ENCODE measurements at places on chromosomes 16 and 17.

DNA sequence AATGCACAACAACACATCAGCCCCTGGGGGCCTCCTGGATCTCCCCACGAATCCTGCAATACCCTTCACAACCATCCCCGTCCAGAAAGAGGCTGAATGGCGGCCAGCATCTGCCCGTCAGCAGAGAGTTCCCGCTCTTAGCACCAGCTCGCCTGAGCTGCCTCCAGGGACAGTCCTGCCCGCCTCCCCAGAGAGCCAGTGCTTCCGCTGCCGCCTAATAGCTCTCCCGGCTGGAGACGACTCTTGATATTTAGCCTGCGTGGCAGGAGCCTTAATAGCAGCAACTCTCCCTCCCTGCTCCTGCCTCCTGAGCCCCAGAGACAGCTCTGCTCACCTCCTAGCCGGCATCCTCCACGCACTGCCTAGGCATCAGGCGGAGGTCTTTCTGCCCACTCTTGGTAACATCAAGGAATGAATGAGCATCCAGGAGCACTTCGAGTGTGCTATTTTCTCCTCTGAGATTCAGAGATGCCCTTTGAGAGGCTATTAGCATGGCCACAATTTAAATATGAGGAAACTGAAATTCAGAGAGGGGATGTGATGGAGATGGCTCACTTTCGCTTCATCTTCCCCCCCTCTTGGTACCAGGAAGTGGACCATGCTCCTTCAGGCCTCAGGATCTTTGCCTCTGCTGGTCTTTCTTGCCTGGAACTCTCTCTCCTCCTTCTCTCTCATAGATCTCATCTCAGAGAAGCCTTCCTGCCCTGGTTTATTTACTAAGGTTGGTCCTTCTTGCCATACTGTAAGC, 67.9 kb downstream of the RAI1 start:
- DNase-seq = no peak

DNA sequence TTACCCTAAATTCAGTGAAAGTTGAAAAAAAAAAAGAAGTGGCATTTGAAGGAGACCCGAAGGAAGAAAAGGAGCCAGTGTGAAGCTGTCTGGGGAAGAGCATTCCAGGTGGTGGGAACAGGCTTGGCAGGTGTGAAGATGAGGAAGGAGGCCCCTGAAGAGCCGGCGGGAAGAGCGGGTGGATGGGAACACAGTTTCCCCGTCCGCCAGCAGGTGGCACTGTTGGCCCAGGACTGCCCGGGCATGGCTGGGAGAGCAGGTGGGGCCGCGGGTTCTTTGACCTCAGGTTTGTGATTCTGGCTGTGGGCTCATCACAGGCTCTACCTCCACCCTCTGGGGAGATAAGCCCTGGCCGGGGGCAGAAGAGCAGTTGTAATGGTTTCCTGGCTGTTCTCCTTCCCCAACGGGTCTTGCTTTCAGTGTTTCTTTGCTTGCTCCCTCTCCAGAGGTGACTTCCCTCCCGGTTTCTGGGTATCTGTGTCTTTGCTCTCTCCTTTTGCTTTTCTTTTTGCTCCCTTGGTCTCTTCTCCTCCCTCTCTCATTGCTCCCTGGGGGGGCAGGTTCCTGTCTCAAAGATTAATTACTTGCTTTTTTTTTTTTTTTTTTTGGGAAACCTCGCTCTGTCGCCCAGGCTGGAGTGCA, 32.3 kb downstream of the RAP1GAP2 start:
- no peak for DNase-seq

DNA sequence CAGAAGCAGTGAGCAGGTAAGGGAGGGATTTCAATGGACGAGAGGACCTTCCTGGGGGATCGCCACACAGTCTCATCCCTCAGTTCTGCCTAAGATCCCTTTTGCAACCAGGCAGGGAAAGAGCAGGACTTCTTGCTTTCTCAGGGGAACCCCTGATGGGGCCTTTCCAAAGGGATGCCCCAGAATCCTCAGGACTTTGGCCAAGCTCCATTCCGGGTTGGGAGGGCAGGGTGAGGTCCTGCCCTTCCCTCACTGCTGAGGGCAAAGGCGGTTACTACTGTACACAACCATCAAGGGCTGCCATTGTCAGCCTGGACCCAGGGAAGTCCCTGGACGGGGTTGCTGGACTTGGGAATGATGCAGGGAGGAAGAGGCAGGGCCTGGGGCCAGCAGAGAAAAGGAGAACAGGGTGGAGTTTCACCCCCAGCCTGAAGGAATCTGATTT, 9.7 kb downstream of the PRR29 start:
- no peak for DNase-seq

DNA sequence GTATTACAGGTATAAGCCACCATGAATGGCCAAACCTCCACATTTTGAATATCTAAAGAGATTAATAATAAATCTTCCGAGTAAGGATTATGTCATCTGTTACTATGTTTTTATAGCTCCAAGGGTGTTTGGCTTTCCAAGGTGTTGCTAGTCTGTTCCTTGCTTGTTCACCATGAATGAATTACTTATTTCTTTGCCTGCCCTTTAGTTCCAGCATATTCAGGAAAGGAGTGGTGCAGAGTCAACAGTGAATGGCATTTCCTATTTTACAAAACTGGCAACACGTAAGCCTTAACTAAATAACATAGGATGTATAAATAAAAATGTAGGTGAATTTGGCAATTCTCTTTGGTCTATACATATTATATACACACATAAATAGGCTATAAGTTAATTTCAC, 70.3 kb downstream of the MYO1D start:
- DNase-seq = no peak

DNA sequence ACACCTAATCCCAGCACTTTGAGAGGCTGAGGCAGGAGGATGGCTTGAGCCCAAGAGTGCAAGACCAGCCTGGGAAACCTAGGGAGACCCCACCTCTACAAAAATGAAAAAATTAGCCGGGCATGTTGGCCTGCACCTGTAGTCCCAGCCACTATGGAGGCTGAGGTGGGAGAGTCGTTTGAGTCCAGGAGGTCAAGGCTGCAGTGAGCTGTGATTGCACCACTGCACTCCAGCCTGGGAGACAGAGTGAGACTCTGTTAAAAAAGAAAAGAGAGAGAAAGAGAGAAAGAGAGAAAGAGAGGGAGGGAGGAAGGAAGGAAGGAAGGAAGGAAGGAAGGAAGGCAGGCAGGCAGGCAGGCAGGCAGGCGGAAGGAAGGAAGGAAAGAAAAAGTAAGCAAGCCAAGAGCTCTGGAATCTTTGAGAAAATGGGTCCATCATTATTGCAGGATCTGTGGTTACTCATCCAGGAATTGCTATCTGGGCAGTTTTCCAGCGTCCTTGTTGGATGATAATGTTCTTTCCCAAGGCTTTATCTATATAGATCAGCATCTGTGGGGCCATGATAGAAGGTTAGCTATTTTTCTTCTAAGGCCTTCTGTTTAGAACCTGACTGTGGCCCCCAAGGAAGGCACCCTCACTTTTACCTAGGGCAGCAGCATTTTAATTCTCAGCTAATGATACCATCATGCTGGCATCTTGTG, 533.2 kb upstream of the CDH5 start:
- no peak for DNase-seq

DNA sequence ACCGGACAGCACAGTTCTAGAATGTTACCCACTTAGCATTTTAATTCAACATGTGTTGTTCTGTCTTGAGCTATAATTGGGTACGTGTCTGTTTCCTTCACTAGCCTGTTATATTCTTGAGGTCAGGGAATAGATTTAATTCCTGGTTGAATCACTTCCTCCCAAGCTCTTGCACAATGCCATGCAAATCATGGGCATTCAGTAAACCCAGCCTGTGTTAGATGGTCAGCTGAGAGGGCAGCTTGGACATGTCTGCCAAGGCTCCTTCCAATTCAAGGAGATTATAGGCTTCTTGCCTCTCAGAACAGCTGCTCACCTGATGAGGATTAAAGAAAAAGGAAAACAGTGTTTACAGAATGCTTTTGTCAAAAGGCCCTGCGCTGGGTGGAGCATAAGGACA, 12.6 kb downstream of the C1QTNF1 start:
- no peak for DNase-seq

- no peak for DNase-seq
Observed at GRCh38 chr16:67675579-67675935, 8.9 kb downstream of the C16orf86 start.

- no peak for DNase-seq
Observed at GRCh38 chr17:47789611-47790561, 31.7 kb downstream of the OSBPL7 start.

DNA sequence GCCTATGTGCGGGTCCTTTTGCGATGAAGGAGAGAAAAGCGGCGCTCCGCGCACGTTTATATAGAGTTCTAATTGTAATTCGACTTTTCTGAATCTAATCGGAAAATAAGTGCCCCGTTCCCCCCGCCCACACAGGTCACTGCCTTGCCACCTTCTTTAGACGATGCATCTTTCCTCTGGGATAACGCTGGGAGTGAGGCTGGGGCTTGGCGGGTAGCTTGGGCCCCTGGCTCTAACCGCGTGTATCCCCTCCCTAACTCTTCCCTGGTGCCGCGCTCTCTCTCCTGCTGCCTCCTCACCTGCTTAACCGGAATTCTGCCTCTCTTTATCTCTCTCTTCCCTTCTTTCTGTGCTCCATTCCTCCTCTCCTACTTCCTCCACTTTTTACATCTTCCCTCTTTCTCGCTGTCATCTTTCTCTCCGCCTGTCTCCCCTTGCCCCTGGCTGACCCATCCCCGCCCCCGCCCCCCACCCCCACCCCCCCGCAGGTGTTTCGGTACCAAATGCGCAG, 2.6 kb downstream of the LHX1 start:
- no peak for DNase-seq

DNA sequence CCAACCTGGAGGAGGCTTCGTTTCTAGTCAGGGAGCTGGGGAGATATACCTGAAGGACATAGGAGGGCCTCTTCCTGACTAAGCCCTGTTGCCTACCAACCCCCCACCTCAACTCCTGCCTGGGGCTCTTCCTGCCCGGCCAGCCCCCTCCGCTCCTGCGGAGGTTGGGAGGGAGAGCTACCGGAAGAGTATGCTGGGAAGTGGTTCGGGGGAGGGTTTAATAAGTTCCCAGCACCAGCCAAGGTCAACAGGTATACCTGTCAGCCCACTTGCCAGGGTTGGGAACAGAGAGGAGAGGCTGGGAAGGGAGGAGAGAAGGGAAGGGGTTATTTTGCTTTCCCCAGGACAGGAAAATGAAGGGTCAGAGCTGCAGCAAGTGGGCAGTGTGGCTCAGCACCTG, 4.7 kb downstream of the PPP1R1B start:
- DNase-seq = no peak

DNA sequence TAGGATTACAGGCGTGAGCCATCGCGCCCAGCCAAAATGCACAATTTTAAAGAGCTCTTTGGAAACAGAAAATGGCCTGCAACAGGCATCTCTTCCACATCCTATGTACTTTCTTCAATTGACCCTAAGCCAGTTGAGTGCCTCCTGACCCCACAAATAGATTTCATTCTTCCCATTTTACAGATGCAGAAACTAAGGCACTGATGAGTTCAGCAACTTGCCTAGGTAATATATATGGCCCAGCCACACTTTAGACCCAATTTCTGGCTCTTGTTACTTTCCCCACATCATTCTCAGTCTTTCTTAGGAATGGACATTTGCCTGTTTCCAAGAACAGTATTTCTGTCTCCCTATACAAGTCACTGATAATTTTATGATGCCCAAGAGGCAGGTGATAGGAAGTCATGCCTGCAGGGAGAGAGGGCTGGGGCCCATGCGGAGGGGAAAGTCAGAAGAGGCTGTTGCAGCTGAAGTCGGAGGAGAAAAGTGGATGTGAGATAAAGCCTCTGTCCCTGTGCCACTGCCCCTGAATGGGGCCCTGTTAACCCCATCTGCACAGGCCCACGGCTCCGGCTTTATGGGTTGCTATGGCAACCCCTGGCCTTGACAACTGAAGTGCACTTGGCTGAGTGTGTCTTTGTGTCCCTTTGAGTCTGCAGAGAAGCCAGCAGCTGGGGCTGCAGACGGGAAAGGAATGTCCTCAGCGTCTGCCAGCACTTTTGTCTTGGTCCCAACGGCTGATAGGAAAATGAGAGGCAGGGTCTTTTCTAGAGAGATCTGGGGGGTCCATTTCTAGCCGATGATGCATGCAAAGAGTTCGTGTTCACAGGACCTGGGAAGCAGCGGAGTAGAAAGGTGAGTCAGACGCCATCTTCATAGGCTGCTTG, 45.9 kb downstream of the ABAT start:
- no peak for DNase-seq

DNA sequence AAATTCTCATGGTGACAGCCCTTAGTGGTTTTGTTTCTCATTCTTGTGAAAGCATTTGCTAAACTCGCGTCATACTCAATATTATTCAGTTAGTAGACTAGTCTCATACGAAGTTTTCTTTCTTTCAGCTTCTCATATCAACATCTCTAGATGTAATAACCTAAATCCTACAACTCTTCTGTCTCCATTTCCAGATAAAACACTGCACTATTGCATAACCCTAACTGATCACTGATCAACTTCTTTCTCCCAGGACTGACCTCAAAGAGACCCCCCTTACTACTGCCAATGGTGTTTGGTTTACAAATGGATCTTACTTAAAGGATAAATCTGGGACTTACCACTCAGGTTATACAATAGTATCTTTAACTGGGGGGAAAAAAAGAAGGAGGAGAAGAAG, 36.3 kb upstream of the TEKT1 start:
- no peak for DNase-seq

DNA sequence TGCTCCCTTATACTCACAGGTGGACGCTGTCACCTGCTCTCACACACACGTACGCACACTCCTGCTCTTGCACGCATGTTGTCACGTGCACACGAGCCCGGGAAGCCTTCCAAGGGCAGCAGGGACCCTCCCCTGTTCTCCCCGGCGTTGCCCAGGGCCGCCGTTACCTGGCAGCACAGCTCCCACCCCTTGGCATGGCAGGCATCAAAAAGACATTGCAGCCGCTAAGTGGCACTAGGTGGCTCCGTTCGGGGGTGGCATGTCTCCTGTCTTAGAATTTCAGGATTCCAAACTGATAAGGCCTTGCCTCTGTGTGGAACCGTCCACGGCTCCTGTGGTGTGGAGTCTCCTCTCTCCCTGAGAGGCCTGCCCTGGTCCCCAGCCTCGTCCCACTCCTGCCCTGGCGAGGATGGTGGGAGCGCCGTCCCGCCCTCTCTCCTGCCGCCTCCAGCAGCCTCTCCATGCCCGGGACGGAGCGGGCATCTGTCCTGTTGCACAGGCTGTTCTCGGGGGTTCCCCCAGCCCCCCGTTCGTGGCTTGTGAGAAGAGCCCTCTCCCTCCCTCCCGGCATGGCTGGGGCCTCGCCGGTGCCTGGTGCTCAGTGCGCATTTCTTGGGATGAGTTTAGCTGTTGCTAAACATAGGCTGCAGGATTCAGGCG, 126.7 kb upstream of the GSE1 start:
- DNase-seq = no peak

DNA sequence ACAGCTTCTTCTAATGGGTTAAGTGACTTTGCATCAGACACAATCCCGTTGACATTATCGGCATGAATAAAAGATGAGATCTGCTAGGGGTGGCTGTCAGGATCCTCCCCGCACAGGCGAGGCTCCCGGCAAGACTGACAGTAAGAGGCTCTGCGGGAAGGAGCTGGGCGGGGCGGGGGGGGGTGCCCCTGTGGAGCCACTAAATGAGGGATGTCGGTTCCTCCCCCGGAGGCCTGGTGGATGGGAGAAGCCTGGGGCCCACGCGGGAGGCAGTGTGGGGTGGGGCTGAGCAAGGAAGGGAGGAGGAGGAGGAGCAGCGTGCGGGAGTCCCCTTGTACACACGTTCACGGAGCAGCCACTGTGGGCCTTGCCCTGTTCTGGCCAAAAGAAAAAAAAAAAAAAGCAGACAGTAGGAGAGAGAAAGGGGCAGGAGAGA, 190.9 kb upstream of the GSE1 start:
- no peak for DNase-seq

GRCh38 chr17:76585649-76586593, at the start of gene ST6GALNAC2:
Gene ST6GALNAC2, minus strand, starts transcription at chr17:76585860. Its CDS starts 52 bp downstream, at chr17:76585808.
- DNase-seq = no peak

Data from GM12864 (cell line).